ENCODE measurements at places on chromosomes 3 and 15. TPM values are rescaled to one million over a fixed set of nuclear protein-coding genes. Genes with fewer than 3 reads are reported as not detected.

Gene ATP10A
- total RNA-seq: not detected

GRCh38 chr3:183533412-183534132, 21.9 kb downstream of the KLHL6 start:
- no peaks in the 10 kb centered on the region for H3K27me3 ChIP-seq
- H3K36me3 ChIP-seq: no peaks in the 10 kb centered on the region
- no peak overlapping the region for H3K27ac ChIP-seq
- DNase-seq: peak; percentile 58
- H3K4me1 ChIP-seq: no peaks in the 10 kb centered on the region
- H3K4me3 ChIP-seq: no peak overlapping the region

- H3K4me3 ChIP-seq: no peak overlapping the region
- no peak overlapping the region for H3K27ac ChIP-seq
- no peaks in the 10 kb centered on the region for H3K36me3 ChIP-seq
- peaks cover 25% of the 10 kb centered on the region for H3K4me1 ChIP-seq
Measured at GRCh38 chr3:193971966-193972365, 164.0 kb upstream of the HES1 start.

DNA sequence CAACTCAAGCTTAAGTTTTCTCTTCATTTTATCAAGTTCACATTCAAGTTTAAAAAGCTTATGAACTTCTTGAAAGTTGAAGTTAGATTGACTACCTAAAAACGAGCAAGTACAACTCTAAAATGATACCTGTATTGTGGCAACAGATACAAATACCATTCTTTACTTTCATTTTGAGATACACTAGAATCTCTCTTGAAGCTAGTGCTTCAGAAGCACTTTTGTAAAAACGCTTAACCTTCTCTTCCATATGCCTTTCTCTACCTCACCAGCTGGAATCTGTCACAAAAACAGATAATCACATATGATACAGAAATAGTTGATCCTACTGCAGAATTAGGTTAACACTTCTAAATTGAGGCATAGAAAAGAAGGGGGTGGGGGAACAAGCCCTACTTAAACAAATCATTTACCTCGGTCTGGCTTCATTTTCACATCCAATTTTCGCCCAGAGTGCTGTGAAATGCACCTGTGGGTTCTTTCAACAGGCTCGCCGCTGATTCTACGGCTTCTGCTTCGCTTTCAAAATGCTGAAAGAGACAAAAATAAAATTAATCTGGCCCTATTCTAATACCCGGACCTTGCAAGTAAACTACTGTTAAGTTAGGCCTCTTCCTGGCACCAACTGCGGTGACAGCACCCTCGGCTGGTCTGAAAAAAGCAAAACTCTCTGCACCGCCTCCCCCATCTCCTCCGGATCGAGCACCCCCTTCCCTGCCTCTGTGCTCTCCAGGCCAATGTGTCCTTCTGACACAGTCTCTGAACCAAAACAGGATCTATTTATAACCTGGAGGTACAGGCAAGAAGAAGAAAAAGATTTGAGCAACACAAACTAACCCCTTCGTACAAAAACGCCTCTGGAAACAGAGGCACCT, 1.4 kb downstream of the ATOSA start:
- peak overlapping the region; percentile 92 for H3K4me3 ChIP-seq
- peak overlapping the region; percentile 89 for H3K27ac ChIP-seq
- no peaks in the 10 kb centered on the region for H3K36me3 ChIP-seq
- H3K27me3 ChIP-seq: no peaks in the 10 kb centered on the region
- DNase-seq: peak; percentile 76
